ENCODE measurements at places on chromosomes 1 and 21.

DNA sequence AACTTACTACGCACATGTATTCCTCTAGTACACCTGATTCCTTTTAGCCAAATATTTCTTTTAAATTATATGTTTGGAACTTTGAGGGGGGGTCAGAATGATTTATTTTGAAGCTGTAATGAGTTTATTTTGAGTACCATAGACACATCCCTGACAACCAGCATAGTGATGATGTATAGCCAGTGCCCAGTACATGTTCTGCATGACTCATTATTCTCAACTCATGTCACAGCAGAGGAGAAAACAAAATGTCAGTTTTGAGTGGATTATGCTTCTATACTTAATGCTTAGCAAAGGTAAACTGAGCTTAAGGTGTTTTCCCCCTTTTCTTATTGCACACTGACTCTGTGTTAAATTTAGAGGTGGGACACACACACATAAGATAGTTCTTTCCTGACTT, 22.4 kb upstream of the LEPR start:
- DNase-seq = no peak

DNA sequence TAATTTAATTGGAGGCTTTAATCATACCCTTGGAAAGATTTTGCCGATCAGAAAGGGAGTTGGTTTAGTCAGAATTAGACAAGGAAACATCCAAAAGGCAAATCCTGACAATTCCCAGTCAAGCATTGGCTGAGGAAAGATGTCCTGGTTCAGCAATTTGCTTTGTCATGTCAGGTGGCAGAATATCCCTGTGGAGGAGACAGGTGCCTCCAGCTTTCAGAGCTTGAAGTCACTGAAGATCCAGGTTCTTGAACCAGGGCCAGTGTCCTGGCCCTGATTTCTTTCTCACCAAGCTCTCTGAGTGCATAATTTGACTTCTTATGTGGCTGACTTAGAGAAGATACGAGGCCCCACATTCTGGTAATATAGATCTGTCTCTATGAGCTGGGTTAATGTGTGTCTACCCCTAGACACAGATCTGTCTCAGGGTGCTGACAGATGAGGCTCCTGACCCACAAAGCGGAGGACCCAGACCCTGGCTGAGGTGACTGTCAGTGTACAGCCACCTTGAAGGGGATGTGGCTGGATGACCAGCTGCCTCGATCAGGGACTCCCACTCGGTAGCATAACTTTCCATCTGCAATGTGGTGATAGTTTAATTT, 118.9 kb downstream of the HHAT start:
- DNase-seq = no peak

DNA sequence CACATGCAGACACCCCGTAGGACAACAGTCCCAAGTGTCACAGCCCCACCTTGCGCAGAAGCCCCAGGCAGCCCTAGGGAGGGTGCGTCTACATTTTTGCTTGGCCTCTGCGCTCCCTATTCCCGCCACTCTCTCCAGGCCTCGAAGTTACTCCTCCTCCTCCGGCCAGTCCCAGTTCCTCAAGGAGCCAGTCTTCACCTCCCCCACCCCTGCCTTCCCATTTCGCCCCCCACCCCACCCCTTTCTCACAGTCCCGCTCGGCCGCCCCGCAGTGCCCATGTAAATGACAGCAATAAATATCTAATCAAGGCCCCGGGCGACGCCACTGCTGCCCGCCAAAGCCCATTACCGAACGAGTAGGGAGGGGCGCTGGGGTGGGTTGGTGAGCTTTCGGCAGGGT, 3.2 kb downstream of the DMBX1 start:
- no peak for DNase-seq

GRCh38 chr1:31764312-31765040, at the start of gene ADGRB2:
Gene ADGRB2 (minus strand): TSS chr1:31764340. CDS start chr1:31757221, 7,119 bp downstream.
- peak; percentile 41 for DNase-seq

DNA sequence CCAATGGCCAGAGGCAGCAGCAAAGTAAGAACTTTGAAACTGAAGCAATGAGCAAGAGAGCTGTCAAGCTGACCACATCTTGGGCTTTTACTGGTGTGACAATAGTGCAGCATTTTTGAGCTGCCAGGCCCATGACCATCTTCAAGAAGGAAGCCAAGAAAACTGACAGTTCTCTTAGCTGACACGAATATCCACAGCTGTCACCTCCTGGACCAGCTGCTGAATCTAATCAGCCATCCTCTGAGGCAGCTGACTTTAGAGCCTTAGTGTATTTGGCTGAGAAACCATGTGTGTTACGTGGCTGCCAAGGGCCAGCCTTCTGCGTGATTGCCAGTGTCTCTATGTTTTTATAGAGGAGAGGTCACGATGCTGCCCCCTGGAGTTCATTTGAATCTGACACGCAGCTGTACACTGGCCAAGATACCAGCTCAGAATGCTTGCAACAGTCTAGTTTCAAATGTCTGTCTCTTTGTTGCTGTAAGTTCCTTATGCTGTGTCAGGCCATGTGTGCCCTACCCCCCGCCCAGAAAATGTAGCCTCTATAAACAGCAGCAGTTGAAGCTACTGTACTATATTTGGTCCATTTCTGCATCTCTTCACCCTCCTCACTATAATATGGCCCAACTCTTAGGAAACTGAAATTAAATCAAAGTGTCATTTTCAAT, 39.7 kb downstream of the PALMD start:
- DNase-seq = peak; percentile 65

DNA sequence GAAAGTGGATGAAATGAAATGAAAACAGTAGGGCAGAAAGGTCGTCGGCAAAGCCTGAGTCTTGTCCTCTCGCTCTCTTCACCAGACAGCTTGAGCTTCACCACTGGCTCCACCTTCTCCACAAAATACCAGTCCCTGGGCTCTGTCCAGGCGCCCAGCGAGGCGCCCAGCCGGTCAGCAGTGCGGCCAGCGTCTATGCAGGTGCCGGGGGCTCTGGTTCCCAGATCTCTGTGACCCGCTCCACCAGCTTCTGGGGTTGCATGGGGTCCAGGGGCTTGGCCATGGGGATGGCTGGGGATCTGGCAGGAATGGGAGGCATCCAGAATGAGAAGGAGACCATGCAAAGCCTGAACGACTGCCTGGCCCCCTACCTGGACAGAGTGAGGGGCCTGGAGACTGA, 600.5 kb upstream of the ZP4 start:
- no peak for DNase-seq

DNA sequence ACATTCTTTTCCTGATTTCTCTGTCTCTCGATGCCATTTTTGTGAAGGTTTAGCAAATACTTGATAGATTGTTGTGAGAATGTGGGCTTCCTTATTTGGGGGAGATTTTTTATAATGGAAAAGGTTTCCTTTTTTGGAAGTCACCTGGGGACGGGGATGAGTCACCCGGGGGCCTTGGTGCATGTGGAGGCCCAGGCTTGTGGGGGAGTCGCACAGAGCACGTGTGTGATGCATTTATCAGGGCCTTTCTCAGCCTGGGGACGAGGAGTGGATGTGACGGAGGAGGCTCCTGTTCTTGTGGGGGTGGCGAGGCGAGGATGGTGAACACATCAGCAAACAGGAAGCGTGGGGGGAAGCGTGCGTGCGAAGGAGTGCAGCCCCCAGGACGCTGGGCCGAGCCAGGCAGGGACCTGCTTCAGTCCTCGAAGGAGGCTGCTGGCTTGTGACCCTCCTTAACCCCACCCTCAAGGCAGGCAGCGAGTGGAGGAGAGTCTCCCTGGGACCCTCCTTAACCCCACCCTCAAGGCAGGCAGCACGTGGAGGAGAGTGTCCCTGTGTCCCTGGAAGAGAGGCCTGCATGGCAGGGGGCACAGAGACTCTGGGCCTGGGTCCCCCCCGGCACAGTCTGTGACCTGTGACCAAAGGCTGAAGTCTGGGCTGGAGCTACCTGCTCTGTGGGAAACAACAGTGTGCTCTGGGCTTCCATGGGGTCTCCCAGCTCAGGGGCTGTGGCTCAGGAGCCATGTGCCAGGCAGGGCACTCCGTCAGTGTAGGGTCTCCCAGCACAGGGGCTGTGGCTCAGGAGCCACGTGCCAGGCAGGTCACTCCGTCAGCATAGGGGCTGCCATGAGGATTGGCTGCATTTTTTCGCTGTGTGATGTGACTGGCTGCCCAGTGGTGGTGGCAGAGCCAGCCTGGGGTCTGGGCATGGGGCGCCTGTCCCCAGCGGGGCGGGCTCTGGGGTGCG, 57.2 kb downstream of the AGPAT3 start:
- DNase-seq = peak; percentile 75

DNA sequence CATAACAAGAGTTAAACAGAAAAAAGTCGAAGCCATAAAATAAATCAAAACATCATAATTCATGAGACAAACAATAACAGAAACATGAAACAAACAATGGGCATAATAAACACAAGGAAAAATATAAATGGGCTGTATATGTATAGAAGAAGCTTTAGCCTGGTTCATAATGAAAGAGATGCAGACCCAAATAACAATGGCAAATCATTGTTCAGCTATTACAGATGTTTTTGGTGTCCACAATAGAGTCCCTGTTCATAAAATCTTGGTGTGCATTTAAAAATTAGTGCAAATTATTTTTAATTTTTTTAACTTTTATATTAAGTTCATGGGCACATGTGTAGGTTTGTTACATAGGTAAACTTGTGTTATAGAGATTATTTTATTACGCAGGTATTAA, 1185.9 kb upstream of the B3GALT2 start:
- no peak for DNase-seq

- DNase-seq = no peak
These were observed 5.4 kb downstream of the NUAK2 start for GRCh38 chr1:205316161-205316566.

DNA sequence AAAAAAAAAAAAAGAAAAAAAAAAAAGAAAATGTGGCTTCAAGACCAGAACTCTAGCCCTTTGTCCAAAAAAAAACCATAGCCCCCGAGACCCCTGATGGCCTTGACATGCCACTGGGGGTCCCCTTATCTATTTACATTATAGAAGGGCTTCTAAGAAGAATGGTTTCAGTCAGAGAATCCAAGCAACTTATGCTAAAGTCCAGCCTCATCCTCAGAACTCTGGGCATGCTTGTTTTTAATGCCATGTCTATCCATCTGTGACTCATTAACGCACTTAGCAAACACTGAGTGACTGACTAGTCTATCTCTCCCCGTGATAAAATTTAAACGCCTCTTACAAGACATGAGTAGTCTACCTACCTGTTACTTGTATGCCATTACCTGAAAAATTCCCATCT, 29.3 kb downstream of the ERG start:
- DNase-seq = no peak

- no peak for DNase-seq
These were observed 103.7 kb upstream of the DPT start for GRCh38 chr1:168832661-168833060.

DNA sequence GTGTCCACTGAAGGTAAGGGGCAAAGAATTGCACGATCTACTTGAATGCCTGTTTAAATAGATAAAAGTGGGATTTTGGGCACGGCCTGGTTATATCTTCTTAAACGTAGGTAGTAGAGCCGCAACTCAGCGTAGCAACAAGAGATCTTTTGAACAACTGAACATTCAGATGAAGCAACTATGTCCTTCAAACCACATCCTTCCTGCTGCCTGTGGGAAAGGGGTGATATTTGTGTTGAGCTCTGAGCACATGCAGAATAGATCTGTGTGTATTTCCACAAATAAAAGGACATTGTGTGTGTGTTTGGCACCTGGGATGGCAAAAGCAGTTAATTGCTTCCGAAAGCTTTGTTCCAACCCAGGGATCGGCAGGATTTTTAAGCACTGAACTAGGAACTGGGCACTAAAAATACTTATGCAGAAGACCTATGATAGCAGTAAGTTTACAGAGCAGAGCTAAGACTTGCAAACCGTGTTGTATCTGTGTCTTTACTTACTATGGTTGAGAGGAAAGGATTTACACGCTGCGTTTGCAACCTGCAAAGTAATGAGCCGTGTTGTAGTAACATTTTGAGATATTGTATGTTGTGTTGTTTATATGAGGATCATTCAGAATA, 333.4 kb downstream of the CHRM3 start:
- peak; percentile 43 for DNase-seq

DNA sequence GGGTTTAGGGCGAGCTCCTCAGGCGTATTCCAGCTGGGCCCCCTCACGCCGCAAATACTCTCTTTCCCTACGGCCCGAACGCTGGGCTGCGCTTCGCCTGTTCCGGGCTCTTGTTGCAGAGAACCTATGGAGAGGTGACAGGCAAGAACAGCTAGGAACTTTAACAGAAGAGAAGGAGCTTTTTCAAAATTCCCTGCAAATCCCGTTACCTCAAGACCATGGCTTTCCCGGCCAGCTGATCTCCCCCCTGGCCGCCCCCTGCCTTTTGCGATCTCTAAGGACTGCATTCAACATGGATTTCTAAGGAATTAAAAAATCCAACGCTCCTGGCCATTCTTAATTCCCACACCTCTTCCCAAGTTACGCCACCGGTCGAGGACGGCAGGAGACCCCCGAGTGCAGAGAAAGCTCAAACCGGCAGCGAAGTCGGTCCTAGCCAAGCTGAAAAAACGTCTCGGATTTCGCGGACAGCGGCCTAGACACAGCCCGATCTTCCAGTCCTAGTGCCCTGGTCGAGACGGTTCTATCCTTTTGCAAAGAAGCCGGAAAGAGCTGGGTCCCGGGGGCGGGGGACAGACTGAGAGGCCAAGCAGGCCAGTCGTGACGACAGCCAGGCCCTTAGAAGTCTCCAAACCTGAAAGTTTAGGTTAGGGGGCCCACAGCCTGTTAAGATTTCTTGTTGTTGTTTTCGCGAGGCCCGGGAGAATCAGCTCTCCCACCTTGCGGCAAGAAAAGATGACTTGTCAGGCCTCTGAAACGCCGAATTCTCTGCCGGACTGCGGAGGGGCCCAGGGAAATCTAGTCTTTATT, 1.1 kb upstream of the TBX15 start:
- no peak for DNase-seq

- DNase-seq = no peak
These were observed 209.2 kb downstream of the KCTD3 start for GRCh38 chr1:215776336-215776735.

DNA sequence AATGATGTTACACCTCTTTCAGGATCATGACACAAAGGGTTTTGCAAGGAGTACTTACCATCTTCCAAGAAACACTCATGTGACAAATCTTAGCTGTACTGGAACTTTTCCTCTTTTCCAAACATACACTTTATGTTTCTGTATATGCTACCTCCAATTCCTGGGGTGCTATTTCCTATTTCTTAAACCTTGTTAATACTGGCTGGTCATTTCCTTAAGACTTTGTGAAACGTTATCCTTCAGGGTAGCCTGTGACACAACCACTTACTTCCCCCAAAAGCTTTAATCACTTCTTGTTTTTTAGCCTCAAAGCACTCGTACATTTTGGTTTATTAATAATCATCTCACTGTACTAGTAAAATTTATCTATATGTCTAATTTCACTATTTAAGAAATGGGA, 39.4 kb downstream of the OR10Z1 start:
- no peak for DNase-seq

DNA sequence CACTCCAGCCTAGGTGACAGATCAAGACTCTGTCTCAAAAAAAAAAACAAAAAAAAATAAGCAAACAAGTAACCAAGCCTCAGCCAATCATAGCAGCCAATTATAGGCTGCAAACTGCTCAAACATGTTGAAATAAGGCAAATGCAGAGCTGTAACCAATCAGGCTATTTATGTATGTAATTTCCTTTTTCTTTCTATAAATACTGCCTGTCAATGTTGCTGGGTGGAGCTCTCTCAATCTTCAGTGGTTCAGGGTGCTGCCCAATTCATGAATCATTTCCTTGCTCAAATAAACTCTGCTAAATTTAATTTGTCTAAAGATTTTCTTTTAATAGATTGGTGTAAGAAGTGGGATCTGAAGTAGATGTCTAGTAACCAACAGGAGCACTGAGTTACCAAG, 11.6 kb upstream of the CD1D start:
- DNase-seq = no peak

GRCh38 chr1:59947047-59947938, 20.7 kb upstream of the CYP2J2 start:
- peak; percentile 53 for DNase-seq

- peak; percentile 80 for DNase-seq
These were observed 25.3 kb upstream of the OVAAL start for GRCh38 chr1:180533266-180533987.

GRCh38 chr1:221695301-221695700, 46.6 kb downstream of the DUSP10 start:
- no peak for DNase-seq

All from stimulated activated CD4-positive, alpha-beta T cell treated with anti-CD3 and anti-CD28 coated beads, Interleukin-15, amount 100 ng/mL, for 24 hours (primary cell).